ENCODE measurements at places on chromosomes 13 and 19.

DNA sequence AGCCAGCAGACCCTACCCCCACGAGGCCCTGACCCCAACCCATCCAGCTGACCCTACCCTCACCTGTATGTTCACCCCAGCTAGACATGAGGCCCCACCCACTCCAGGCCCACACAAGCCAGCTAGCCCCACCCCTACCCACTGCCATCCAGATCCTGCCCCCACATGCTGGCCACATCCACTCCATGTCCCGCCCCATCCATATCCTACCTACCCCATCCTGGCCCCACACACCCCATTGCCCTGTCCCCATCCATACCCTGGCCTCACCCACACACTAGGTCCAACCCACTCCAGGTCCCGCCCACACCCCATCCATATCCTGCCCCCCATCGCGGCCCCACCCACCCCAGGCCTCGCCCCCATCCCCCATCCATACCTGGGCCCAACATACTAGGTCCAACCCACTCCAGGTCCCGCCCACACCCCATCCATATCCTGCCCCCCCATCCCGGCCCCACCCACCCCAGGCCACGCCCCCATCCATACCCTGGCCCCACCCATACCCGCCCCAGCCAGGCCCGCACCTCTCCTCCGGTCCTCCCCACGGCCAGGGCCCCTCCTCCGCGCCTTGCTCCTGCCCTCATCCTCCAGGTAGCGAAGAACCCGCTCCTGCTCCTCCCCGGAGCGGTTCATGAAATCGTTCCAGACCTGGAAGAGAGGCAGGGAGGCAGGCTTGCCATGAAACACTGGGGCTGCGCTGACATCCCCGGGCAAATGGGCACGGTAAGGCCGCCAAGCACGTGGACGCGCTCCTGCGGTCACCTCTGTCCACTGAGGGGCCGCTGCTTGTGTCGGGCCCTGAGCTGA lies 7.2 kb downstream of the RNU6-9 start:
- DNase-seq = no peak

- DNase-seq = no peak
These were observed 4.9 kb downstream of the HRC start for GRCh38 chr19:49150106-49150943.

- DNase-seq = no peak
These were observed 1269.7 kb upstream of the SPRY2 start for GRCh38 chr13:81610644-81611043.

- DNase-seq = no peak
These were observed 312.8 kb upstream of the ZNF507 start for GRCh38 chr19:32032561-32032960.

GRCh38 chr19:14091813-14092462 lies 1.4 kb upstream of the SAMD1 start:
- no peak for DNase-seq

DNA sequence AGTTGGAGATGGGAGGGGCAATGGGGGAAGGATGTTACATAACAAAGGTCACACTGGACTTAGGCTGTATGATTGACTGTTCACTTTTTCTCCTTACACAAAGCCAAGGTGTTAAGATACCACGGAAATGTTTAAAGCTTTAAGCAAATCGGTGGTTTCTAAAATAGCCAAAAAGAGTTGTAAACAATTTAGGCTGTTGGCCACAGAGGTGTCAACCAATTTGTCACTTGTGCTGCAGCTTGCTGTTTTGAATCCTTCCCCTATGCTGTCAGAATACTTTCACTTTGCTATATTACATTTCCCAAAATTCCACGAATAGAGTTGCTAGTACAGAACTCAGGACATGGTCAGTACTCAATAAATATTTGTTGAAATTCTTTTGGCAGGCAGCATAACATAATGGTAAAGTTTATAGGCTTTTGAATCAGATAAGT lies 149.3 kb downstream of the VWA8 start:
- DNase-seq = no peak

DNA sequence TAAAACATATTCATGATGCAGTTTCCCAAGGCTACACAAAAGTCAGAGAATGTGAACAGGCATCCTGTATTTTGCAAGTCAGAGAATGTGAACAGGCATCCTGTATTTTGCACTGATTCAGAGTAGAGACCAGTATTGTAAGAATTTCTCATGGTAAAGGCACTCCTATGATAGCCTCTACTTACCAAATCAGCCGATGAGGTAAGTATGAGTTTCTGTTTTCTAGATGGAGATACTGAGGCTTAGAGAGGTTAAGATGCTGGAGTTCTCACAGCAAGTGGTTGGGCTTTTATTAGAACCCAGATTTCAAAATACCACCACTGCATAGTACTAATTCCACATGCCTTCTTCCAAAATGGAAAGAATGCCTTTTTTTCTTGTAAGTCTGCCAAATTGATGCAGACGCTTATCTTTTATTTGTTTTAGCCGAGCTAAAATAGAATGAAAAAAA lies 12.3 kb downstream of the TPT1 start:
- DNase-seq = no peak
